ENCODE measurements at places on chromosomes 5 and 9.

- DNase-seq = no peak
Measured at GRCh38 chr9:125992557-125992956, 245.4 kb downstream of the PBX3 start.

GRCh38 chr5:89034588-89034987 lies 151.6 kb upstream of the MEF2C start:
- DNase-seq = no peak

- no peak for DNase-seq
Measured at GRCh38 chr9:27497883-27498417, 26.1 kb upstream of the IFNK start.

GRCh38 chr5:87877495-87877894 lies 391.1 kb downstream of the TMEM161B start:
- DNase-seq = no peak

GRCh38 chr9:91117959-91118703 lies 243.6 kb downstream of the AUH start:
- no peak for DNase-seq

DNA sequence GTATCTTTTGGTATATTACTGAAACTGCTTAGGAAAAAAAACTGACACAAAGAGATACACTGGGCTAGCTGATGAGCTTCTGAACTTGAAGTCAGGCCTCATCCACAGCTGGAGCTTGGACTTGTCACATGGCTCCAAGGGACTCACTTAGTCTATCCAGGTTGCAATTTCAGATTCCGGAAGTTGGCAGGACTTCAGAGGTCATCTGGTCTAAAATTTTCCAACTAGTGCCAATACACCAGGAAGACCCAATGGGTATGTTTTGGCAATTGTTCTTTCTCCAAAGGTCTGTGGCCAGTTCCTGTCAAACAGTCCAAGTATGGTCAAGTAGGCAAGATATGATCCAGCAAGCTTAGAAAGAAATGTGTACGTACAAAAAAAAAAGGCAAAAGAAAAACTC lies 36.7 kb downstream of the MRPS27 start:
- no peak for DNase-seq

DNA sequence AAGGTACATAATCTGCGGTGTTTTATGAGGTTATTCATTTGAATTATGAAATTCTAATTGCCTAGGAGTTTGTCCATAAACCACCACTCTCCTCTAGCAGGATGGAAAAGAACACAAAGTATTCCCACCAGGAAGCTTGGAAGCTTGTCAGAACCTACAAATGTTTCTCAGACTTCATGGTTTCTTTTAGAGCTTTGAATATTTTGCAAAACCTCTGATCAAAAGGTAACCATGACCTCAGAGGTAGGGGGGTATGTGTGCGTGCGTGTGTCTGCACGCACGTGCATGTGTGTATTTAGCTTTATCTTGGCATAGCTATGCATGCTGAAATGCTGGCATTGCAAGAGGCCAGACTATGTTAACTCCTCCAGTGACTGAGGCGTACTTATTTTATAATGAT lies 847.0 kb downstream of the TLE1 start:
- DNase-seq = no peak

GRCh38 chr5:103013933-103014552 lies 105.9 kb downstream of the GIN1 start:
- no peak for DNase-seq

- DNase-seq = no peak
Measured at GRCh38 chr5:53008751-53009150, 19.6 kb downstream of the ITGA2 start.

DNA sequence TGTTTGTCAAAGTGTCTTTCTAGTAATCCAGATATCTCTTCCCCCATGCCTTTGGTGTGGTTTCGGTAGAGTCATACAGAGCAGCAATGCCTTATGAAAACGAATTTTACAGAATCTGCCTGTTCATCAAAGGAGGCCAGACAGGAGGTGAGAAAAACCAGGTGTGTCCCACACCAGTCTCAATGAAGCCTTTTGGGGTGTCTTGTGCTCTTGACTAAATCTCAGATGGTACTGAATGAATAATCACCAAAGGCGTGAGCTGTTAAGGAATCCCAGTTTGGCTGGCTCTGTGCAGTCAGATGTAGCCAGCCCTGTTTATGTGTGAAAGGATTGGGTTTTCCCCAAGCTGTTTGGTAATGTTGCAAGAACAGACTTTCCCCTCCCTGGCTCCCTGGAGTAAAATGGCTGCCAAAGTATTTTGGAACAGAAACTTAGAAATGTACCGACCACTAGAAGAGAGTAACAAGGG lies 70.8 kb upstream of the CDKN2B start:
- DNase-seq = peak; percentile 18

- no peak for DNase-seq
Measured at GRCh38 chr9:17137566-17137965, 2.7 kb downstream of the CNTLN start.

- no peak for DNase-seq
Measured at GRCh38 chr9:37037503-37038301, 3.6 kb upstream of the PAX5 start.

GRCh38 chr5:82698026-82698425 lies 379.2 kb downstream of the TMEM167A start:
- DNase-seq = no peak

DNA sequence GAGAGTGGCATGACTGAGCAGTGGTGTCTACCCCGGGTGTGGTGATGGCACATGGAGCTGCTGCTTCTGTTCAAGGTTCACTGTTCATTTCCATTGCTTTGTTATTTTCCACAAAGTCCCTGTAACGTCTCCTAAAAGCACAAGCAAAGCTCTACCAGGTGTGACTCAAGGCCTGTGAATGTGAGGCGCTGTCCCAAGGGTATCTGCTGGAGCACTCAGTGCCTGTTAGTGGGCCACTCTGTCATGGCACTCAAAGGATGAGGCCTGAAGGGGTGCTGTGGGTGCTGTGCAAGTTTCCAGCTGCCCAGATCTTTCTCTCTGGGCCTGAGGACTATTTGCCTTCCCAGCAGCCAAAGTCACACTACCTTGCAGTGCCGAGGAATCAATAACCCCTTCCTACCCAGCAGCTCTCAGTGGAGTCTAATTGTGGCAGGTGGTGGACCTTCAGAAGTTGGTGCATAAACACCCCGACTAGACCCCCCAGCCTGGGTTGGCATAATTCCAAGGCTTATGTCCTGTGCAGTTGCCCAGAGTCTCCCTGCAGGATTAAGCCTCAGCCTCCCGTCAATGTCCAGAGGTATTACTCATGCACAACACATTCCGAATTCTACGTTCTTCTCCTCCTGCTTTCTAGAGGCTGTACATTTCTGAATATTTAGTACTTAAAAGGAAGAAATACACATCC lies 17.4 kb upstream of the PTCH1 start:
- DNase-seq = no peak

DNA sequence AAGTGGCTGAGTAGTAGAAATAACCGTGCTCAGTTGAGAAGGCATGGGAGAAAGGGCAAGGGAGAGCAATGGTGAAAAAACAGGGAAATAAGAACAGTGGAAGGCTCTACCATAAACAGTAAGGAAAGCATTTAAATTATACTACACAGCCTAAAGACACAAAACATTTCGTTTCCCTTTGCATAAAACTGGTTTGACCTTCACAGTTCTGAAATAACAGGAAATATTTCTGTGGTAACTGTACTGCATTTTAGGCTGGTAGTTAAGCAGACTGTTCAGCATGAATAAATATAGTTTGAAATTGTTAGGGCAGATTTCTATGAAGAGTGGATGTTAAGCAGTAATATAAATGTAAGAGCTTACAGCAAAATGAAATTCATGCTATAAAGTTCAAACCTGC lies 147.5 kb downstream of the CSNK1G3 start:
- DNase-seq = no peak

DNA sequence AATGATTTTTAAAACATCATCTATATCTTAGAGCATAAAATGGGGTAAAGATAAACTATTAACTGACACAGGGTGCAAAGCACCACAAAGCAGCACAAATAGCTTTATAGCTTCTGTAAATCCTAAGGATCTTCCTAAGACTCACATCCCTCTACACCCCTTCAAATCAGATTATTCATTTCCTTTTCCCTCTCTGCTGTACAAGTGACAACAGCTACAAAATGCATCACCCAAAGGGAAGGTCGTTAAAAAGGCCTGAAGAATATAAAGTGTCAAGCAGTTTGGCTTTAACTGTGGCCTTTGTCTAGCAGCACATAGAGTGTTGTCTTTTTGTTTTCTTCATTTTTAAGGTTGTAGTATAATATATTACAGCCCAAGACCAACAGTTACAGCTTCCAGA lies 422.1 kb downstream of the PDE4D start:
- DNase-seq = no peak

DNA sequence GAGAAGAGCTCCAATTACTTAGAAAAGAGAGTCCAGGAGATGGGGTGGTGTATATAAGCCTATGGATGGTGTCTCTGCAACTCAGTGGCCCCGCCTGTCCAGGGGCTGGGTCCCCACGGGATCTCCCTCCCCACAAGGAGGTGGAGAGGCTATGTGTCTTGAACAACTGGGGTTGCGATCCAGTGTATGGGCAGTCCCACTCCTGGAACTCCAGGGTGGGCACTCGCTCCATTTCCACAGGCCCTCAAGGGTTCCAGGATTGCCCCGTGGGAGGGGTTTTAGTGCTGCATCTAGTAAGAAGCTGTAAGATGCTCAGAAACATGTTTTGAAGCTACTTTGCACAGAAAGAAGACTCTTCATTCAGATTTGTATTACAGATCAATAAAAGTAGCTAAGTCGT lies 558 bp upstream of the SMAD5 start:
- DNase-seq = no peak

- DNase-seq = no peak
Measured at GRCh38 chr9:122940454-122940748, 419 bp upstream of the RABGAP1 start.

DNA sequence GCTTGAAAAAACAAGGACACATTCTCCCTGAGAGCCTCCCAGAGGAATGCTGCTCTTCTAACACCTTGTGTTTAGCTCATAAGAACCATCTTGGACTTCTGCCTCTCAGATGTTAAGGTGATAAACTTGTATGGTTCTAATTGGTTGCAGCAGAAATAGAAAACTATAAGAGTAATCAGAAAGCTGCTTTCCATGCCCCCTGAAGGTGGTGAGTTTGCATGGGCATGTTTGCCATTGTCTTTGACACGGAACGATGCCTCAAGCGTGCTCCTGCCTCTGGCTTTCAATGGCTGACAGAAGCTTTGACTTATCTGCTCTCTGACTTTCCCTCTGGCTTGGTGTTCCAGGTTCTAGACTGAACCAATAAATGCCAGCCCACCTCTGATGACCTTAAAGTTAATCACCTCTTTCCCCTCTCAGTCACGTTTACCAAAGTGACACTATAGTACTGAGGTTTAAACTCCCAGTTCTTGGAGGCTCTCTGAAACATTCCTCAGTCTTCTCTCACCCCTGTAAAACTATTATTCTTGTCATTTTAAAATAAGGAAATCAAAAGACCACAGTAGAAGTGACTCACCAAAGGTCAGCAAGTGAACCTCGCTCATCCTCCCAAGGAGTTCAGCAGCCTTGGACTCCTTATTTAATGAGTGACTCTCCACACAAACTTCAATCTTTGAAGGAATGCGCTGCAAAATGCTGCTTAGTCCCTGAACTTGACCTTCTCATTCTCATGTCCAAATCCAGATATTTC lies 103.6 kb downstream of the PIK3R1 start:
- no peak for DNase-seq

DNA sequence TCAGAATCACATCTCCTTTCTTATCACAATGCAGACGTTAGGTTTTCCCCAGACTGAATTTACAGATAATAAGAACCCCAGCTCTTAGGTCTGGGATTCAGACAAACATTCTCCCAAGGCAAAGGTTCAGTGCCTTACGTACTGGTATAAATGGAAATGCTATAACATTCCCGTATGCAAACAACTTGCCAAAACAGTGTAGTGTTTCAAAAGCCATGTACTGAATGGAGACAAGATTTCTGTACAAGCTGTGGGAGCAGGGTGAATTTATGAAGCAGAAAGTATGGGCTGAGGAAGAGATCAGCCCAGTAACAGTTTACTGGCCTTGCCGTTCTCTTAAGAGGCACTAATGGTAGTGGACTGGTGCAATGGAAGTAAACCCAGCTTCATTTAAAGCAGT lies 225.5 kb upstream of the ZNF462 start:
- no peak for DNase-seq

GRCh38 chr5:90099099-90099498 lies 310.5 kb downstream of the CETN3 start:
- no peak for DNase-seq

DNA sequence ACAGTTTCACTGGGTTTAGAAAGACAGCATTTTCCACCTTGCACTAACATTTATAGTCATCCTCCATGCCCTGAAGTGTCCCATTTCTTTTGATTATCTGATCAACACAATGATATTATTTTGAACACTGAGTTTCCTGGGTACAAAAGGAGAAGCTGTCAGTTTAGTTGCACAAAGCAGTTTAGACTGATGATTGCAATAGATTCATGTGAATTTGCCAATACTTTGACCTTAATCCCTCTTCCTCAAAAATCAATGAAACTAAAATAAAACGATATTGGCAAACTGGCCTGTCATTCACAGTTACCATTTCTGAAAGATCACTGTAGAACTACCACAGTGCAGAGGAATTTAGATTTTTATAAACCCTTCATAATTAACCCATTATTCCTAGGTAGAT lies 34.2 kb upstream of the RASGRF2 start:
- DNase-seq = no peak

DNA sequence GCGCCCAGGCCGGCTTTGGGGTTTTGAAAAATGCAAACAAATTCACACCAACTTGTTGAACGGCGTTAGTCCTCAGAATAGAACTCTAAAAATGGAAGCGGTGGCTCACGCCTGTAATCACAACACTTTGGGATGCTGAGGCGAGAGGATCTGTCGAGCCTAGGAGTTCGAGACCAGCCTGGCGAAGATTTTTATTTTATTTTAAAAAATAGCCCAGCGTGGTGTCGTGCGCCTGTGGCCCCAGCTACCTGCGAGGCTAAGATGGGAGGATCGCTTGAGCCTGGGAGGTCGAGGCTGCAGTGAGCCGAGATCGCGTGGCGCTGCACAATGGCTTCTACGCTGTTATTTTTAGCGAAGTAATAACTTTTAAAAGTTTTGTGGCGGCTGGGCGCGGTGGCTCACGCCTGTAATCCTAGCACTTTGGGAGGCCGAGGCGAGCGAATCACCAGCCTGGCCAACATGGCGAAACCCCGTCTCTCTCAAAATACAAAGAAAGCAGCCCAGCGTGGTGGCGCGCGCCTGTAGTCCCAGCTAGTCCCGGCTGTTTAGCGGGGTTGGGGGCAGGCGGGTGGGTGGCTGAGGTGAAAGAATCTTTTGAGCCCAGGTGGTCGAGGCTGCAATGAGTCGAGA lies 694 bp upstream of the PLIN2 start:
- DNase-seq = no peak

DNA sequence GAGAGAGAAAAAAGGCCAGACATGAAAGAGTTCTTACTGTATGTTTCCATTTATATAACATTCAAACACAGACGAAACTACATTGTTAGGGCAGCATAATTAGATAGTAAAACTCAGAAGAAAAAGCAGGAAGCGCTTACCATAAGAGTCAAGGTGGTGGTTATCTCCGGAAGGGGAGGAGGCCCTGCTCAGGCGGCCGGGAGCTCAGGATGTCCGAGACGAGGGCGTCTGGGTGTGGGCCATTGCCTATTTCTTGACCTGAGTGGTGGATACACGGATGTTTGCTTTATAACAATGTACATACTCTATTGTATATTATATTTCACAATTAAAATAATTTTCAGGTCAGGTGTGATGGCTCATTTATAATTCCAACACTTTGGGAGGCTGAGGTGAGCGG lies 80.9 kb upstream of the COL5A1 start:
- no peak for DNase-seq
